ENCODE measurements at places on chromosomes 2 and 18. TPM values are rescaled to one million over a fixed set of nuclear protein-coding genes. Genes with fewer than 3 reads are reported as not detected.

GRCh38 chr18:57052173-57052572 is 94.7 kb upstream of the BOD1L2 start:
- no peaks in the 10 kb centered on the region for H3K36me3 ChIP-seq
- DNase-seq, result no peak
- H3K4me1 ChIP-seq, result no peaks in the 10 kb centered on the region
- H3K27me3 ChIP-seq, result peaks cover 3% of the 10 kb centered on the region
- H3K27ac ChIP-seq, result no peak overlapping the region
- H3K4me3 ChIP-seq, result no peak overlapping the region

GRCh38 chr2:88709181-88709631 is 17.7 kb downstream of the RPIA start:
- no peaks in the 10 kb centered on the region for H3K27me3 ChIP-seq
- no peak overlapping the region for H3K4me3 ChIP-seq
- no peak overlapping the region for H3K27ac ChIP-seq
- peaks cover 2% of the 10 kb centered on the region for H3K36me3 ChIP-seq
- DNase-seq, result no peak

- no peak overlapping the region for H3K4me3 ChIP-seq
- H3K36me3 ChIP-seq, result no peaks in the 10 kb centered on the region
- DNase-seq, result no peak
- H3K4me1 ChIP-seq, result no peaks in the 10 kb centered on the region
- no peaks in the 10 kb centered on the region for H3K27me3 ChIP-seq
Observed at GRCh38 chr2:188412190-188412589, 120.5 kb downstream of the GULP1 start.

DNA sequence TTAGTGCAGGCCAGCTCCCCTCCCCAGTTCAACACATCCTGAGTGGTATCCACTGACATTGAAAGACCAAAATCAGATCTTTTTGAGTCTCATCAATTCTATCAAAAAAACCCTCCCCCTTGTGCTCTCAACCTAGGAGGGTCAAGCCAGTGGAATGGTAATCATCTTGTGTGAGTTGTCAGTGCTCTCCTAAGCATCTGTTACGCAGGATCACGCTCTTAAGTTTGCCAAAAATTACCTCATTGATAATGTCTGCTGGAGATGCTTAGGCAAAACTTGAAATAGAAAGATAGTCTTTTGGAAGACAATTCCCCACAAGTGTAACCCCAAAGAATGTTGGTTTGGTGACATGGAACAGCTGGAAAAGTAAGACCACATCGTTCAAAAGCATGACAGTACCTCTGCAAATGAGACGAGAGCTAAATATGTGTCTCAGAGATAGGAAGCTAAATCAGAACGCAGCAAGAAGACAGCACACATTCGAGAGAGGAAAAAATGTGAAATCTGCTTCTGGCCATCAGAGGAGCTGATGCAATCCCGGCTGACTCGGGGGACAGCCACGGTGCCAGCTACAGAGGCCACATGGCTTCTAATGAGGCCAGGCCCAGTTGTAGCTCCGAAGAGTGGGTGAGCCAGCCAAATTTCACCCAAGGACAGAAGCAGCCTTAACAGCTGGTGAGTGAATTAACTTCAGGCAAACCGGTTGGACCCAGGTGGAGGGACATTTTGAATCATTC is 753.9 kb downstream of the RNF144A start:
- no peak overlapping the region for H3K4me3 ChIP-seq
- H3K4me1 ChIP-seq, result no peaks in the 10 kb centered on the region

Gene GALNT5
- 0.03 TPM for polyA plus RNA-seq

Gene TWIST2
- polyA plus RNA-seq, result 2.1 TPM

Gene EHD3
- polyA plus RNA-seq, result 4.6 TPM

Gene IL18RAP
- polyA plus RNA-seq, result 1.5 TPM

Measured in spleen (tissue), 13 donors.